Mucosa of descending colon (tissue), 3 donors: ENCODE measurements at places on chromosomes 12 and 14. TPM values are rescaled to one million over a fixed set of nuclear protein-coding genes. Genes with fewer than 3 reads are reported as not detected.

Gene FITM1
- total RNA-seq: 1.9 TPM

Gene TMEM30B
- total RNA-seq: 54.1 TPM

Gene ENDOU
- total RNA-seq: 0.31 TPM

Gene PKP2
- total RNA-seq: 189 TPM

Gene SYT1
- 2.0 TPM for total RNA-seq

Gene NDUFB1
- total RNA-seq: 170 TPM

Gene OTX2
- not detected for total RNA-seq

Gene RTL1
- not detected for total RNA-seq

Gene RNF212B
- not detected for total RNA-seq

Gene SIX6
- not detected for total RNA-seq

Gene PTPRR
- total RNA-seq: 25.1 TPM

Gene APEX1
- total RNA-seq: 83.9 TPM

Gene CCDC38
- total RNA-seq: not detected

Gene PMCH
- not detected for total RNA-seq

Gene TPH2
- total RNA-seq: not detected

Gene EGLN3
- 72.8 TPM for total RNA-seq

Gene NAB2
- total RNA-seq: 29.3 TPM

Gene TAS2R43
- total RNA-seq: 0.51 TPM

Gene MARCHF9
- 11.7 TPM for total RNA-seq
